ENCODE measurements at places on chromosomes 6 and 20.

DNA sequence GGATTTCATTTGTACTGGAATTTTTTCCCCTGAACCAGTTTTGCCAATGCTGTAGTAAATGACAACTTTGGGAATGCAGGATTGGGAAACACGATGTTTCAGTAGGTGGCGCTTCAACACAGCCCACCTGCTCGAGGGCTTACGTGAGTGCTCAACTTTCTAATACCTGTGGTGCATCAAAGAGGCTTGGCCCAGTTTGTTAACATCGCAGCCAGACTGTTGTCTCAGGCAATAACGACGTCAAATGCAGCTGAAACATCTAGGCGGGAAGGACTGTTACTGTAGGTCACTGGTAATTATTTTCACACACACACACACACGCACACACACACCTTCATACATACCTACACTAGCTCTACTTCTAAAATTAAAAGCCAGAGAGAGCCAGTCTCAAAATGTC lies 815.5 kb upstream of the SLC35B3 start:
- no peak for DNase-seq

DNA sequence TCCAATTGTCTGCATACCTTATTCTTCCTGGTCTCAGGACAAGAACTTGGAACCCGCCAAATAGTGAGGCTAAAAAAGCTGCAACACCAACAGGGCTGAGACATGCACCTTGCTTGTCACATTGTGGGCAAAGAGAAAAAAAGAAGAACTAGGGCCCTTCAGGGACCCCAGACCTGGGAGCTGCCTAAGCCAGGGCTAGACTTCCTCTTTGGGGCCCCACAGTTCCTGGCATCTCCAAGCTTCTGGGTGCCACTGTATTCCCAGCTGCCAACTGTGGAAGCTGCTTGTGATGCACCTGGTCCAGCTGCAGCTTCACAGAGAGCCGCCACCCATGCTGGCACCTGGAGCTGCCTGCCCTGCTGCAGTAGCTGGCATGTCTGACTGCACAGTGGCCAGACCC lies 370.6 kb downstream of the CD83 start:
- DNase-seq: no peak

- no peak for DNase-seq
Observed at GRCh38 chr6:36662827-36663256, 15.7 kb upstream of the CDKN1A start.

DNA sequence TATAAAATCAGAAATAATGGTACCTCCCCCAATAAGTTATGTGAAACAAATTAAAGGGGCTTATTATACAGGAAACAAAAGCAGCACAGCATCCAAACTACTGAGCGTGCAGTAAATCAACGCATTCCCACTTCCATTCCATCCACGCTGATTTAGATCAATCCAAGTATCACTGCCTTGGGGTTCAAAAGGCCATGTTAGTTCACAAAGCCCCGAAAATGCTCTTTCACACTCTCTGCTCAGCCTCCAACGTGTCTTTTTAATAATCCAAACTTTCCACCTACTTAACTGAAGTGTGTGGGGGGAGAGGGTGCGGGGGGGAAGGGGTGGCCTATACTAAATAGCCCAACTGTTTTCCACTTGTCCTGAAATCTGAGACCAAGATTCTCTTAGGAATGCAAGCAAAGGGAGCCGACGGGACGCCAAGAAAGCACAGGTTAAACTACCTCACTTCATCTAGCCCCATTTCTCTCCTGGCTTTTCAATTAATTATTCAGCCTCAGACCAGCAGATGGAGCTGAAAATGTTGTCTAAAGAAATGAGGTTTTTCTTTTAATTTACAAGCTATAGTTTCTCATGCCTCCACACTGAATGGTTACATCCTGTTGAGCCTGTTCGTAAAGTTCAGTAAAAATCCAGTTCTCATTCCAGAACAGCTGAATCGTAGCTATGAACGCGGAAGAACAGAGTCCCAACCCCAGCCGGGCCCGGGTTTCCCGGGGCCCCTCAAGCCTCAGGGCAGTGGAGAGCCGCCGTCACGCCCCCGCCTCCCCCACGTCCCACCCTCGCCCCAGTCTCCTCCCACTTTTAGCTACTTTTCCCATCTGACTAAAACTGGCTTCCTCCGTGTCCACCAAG lies 1.0 kb upstream of the NXT1 start:
- peak; percentile 50 for DNase-seq

DNA sequence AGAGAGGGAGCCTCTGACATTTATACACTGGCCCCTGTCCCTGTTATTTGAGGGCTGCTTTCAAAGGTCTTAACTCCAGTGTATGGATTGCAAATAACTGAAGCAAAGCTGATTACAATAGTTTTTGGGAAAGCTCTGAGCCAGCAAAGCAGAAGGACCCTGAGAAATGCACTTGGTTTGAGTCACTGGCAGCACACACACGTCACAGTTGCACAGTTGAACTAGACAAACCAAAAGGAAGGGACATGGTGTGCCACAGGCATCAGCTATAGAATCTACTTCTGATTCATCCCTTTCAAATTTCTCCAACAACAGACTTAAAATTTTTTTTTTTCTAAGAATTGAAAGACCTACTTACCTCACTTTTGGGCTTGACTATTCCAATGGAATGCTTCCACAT lies 56.4 kb downstream of the SNRNP48 start:
- DNase-seq: no peak

- DNase-seq: no peak
Observed at GRCh38 chr6:79981652-79982051, 22.8 kb upstream of the TTK start.

- DNase-seq: no peak
Observed at GRCh38 chr20:11677428-11677827, 240.3 kb upstream of the BTBD3 start.

DNA sequence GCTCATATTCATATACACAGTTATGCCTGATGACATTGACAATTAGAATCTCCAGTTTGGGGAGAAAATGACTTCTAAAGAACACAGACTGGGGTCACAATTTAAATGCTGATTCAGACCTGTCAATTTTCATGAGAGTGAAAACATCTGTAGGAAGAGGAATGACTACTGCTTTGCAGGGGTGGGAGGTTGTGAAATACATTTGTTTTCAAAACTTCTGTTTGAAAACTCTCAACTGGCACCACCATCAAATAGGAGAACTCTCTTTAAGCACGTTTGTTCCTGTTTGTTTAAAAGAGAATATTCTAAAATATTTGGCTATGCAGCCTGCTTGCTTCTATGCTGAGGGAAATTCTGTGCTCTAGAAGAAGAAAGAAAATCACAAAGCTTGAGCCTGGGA lies 50.8 kb upstream of the ADGRF5 start:
- DNase-seq: no peak

DNA sequence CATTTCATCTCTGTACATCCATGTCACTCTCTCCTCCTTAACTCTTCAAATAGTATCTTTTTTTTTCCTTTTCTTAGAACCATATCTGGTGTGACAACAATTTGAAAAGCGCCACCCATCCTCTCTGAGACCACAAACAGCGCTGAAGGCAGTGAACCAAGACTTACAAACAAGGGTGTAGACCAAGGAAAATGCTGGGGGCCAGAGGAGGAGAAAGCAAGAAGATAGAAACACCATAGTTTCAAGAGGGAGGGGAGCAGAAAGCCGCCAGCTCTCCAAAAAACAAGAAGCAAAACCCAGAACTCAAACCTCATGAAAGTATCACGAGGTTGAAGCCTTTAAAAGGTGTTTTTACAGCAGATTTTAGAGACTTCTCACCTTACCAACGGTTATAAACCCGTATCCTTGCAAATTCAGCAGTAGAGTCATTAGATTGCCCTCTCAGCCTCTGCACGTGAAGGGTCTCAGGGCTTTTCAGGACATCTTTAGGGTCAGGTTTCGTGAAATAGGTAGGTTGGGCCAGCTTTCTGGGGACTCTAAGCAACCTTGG lies 13.3 kb upstream of the RIPOR2 start:
- DNase-seq: no peak

DNA sequence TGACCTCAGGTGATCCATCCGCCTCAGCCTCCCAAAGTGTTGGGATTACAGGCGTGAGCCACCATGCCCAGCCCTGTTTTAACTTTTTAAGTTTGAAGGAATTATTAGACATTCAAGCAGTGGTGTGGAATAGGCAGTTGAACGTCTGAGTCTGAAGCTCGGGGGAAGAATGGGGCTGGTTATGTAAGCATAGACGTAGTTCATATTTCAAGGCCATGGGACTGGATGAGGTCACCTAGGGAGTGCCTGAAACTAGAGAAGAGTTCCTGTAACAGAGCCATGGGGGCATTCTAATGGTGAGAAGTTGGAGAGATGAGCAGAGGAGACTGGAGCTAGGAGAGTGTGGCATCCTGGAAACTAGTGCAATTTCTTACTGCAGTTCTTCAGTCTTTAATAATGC lies 6.4 kb downstream of the CDKAL1 start:
- DNase-seq: no peak

DNA sequence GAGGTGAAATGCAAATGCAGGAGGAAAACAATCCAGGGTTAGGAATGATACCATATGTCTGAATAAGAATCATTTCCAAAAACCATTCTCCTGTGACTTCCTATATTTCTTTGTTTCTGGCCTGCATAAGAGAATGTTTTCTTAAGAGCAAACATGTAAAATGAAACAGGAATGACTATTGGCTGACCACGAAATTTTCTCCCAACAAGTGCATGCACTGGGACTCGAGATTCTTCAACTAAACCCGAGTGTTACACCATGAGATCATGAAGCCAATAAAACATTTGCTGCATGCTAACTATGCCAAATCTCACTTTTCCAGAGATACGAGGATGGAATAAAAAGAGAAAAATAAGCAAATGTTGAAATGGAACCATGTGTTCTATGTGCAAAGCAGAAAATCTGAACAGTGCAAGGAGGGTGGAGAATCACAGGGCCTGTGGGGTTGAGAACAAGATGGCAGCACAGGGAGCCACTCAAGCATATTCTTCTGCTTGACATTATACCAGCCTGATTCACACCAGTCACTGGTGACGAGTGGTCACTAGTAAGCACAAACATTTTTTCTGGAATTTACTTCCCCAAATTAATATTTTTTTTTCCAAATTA lies 212.2 kb upstream of the FOXA2 start:
- DNase-seq: no peak

DNA sequence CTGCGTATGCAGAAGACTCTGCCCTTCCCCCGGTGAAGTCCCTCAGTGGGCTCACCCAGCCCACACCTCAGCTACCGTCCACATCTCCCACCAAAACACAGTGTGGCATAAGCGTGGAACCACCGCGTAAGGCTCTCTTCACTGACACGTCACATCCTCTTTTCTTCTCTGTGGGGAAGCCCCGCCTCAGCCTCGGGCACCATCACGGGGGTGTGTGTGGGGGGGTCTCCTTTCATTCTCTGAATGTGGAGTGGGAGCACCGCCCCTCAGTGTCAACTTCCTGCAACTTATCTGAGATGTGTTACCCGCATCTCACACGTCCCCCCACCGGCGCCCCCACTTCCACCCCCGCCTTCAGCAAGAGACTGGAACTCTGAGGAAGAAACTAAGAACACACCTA lies 388.4 kb upstream of the JARID2 start:
- no peak for DNase-seq

- peak; percentile 60 for DNase-seq
Observed at GRCh38 chr20:36830791-36831691, 44.9 kb upstream of the TLDC2 start.

DNA sequence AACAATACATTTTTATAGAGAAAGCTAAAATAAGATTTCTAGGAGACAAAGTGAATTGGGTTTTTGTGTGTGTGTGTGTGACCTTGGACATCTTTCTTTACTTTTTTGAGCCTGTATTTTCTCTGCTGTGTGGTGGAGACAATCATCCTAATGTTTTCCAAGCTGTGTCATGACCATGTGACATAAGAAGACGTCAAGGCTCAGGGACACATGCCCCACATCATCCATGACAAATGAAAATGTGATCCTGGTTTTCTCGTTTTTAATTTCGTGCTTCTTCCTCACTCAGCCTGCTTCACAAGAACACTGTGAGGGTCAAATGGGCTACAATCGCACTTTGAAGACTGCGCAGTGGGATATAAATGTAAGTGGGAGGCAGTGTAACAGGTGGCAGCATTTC lies 3.9 kb upstream of the BTNL2 start:
- no peak for DNase-seq

- no peak for DNase-seq
Observed at GRCh38 chr6:34524971-34525370, 31.2 kb downstream of the SPDEF start.

DNA sequence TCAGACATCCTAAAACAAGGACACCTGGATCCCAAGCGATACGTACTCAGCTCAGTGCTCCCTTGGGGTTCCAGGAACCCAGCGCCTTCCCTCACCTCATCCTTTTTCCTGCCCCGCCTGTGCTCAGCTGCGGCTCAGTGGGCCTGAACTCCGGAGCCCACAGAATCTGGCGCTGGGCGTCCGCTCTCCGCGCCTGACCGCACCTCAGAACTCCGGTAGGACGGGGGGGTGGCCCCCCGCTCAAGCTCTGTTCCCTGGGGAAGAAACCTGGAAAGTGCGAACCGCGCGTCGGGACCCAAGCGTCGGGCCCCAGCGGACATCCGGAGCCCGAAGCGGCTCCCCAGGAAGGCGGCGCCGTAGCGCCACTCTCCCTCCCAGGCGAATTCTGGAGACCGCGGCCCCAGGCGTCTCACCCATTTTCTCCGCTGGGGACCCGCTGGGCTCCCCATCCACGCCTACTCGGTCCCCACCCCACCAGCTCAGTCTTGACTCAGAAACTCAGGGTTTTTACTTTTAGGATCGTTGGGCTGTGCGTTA lies 336 bp upstream of the LY6G5C start:
- no peak for DNase-seq

GRCh38 chr6:33144373-33144772 lies 47.9 kb downstream of the COL11A2 start:
- no peak for DNase-seq

DNA sequence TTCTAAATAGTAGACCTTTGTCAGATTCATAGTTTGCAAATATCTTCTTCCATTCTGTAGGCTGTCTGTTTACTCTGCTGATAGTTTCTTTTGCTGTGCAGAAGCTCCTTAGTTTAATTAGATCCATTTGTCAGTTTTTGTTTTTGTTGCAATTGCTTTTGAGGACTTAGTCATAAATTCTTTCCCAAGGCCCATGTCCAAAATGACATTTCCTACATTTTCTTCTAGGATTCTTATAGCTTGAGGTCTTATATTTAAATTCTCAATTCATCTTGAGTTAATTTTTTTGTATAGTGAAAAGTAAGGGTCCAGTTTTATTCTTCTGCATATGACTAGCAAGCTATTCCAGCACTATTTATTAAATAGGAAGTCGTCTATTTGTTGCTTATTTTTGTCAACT lies 287.0 kb downstream of the PACRG start:
- DNase-seq: no peak

DNA sequence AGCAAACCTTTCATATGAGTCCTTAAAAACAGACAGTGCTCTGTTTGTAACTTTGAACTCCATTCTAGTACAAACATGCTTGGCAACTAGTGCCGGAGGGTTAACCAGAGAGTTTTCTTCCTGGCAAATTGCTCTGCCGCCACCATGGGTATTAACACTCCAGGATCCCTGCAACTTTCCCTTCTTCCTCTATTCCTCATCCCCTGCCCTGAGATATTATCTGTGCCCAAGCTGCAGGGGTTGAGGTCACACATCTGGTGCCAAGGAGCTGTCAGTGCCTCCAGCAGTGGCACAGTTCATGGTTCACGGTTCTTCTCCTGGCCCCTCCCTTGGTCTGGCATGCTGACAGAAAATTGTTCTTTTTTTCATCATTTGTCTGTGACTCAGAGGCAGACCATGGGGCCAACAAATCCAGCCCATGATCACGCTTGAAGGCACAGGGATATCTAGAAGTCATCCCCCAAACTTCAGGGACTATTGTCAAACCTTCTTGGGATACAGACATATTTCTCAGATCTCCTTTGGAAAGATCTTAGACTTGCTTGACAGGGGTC lies 77.5 kb downstream of the ATXN1 start:
- no peak for DNase-seq
